Spleen (tissue), 13 donors: ENCODE measurements at places on chromosomes 4 and X.

GRCh38 chr4:176302283-176303275 is 17.2 kb upstream of the SPCS3 start:
- DNase-seq: no peak

GRCh38 chr4:2871911-2872310 is 28.3 kb downstream of the ADD1 start:
- no peak for DNase-seq

GRCh38 chr4:3158841-3159240 is 84.4 kb downstream of the HTT start:
- no peak for DNase-seq

DNA sequence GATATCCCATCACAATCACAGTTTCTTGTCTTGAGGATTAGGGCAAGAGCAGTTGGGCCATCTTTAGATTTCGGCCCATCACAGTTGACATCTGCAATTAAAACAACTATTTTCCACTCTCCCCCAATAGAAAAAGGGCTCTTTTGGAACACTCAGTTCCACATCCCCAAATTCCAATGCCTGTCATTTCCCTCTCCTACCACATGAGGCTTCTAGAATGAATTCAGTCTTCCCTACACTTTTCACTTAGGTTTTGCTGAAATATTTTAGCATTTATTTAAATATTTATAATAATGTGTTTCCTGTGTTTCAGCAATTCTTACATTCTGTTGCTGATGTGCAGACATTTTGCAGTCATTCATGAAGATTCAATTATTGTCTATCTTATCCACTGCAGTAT is 118.4 kb downstream of the COX18 start:
- no peak for DNase-seq

DNA sequence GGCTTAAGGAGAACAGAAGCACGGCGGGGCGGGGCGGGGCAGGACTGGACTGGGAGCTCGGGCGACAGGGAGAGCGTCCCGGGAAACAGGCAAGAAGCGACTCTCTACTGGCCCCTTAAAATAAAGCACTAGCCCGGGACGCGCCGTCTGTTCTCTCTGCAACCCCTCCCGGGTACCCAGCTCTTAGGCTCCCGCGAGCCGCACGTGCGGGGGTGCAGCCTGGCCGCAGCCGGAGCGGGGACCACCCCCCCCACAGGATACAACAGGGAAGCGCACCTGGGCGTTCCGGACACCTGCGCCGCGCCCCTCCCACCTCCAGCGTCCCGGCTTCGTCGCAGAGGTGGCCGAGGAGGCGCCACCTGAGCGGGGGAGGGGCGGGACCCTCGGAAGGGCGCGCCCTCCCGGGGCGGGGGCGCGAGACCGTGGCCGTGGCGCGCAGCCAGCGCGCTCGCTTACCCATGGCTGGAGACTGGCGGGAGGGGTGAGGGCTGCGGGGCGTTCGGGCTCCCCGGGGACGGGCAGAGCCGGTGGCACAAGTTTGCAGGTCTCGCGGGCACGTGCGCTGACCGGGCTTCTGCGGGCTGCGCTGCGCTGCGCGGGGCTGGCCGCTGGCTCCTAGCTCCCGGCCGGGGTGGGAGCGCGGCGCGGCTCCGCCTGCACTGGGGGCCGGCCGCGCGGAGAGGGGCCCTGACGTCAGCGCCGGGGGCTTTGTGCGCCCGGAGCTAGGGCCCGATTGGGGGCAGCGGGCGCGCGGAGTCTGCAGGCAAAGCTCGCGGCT is 91.5 kb downstream of the GEMIN8 start:
- DNase-seq: peak; percentile 76

DNA sequence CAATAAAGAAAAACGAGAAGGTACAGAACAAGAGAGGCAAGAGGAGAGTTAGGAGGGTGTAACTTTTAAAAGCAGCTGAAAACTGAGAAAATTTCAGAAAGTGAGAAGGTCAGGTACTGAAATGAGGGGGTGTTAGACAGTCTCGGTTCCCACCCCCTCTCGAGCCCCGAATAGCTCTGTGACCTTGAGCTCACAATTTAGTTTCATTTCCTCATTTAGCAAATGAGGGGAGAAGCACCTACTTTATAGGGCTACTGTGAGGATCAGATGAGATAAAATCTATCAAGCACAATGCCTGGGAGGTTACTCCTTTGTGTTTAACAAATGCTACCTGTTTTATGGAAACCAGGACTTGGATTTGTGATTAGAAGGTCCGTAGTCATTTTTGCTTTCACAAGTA is 4.9 kb downstream of the UGT8 start:
- DNase-seq: no peak

- DNase-seq: no peak
Measured at GRCh38 chr4:173211838-173212237, 43.2 kb downstream of the GALNT7 start.

- DNase-seq: no peak
Measured at GRCh38 chr4:1898681-1899080, 27.5 kb downstream of the NSD2 start.

DNA sequence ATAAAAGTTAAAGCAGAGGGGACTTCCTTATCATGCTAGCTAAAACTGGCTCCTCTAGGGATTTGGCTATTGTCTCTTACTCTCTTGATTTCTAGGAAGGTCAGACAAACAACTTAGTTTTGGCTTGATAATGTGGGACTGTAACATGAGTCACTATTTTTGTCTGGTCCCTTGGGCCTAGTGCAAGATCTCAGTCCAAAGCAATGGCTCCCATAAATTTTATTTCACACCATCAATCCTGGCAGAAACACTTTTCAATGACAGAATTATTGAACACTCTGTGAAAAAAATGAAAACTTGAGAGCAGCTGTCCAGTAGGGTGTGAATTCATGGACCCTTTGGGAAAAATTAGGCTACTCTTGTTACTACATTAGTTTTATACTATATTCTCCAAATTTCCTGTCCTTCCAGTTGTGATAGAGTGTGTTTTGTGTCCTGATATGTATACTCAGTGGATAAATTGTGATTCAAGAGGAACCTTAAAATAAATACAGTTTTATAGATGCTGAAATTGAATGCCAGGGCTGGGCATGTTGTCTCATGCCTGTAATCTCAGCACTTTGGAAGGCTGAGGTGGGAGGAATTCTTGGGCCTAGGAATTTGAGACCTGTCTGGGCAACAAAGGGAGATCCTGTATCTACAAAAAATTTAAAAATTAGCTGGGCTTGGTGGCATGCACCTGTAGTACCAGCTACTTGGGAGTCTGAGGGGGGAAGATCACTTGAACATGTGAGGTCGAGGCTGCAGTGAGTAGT is 10.8 kb upstream of the SNCA start:
- no peak for DNase-seq

- DNase-seq: no peak
Measured at GRCh38 chr4:137267024-137267423, 265.3 kb downstream of the PCDH18 start.

DNA sequence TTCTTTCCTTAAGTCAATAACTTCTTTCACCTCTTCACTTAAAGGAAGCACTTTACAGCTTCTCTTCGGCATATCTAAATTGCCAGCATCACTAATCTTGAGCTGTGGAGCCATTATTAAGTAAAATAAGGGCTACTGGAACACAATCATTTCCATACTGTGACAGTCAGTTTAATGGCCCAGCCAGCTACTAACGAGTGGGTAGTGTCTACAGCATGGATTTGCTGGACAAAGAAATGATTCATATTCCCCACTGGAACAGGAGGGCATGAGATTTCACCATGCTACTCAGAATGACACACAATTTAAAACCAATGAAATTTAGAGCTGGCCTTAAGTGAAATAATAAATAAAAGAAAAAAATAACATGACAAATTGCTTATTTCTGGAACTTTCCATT is 72.1 kb downstream of the DDIT4L start:
- no peak for DNase-seq

DNA sequence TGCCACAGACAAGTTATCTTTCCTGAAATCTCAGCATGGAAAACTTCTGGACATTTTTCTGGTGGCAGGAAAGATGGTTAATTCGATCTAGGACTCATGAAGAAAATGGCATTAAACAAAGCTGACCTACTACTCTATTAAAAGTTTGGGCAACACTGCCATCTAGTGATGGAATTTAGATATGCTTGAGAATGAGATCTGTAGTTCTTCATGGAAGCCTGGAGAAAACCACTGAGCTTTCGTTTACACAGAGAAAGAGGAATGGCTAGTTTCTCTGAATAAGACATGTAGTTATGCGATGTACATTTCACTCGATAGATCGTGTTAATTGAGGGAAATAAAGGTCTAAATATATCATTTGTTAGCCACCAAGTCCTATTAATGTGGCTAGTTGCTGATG is 51.7 kb upstream of the CHRDL1 start:
- DNase-seq: no peak

- DNase-seq: no peak
Measured at GRCh38 chrX:123731258-123731986, 1.4 kb downstream of the THOC2 start.

DNA sequence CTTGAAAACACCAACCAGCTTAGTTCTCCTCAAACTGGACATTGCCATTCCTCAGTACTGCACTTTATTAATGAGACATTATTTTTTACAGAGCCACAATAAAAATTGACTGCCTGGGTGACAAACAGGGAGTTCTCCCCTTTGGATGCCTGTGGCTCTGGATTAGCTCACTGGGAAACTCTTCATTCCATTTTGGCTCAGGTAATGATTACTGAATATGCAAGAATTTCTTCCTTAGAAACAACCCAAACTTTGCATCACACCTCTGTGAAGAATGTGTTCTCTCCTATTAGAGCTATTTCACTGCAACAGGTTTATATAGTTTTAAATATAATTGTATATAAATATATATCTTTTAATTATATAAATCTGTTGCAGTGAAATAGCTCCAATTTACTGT is 2065.8 kb downstream of the ARAP2 start:
- DNase-seq: no peak

GRCh38 chr4:6468376-6468775 is 4.0 kb downstream of the PPP2R2C start:
- DNase-seq: peak; percentile 35

- DNase-seq: no peak
Measured at GRCh38 chr4:41339812-41340809, 83.4 kb downstream of the UCHL1 start.

- no peak for DNase-seq
Measured at GRCh38 chr4:113153529-113154101, 104.2 kb downstream of the ANK2 start.

DNA sequence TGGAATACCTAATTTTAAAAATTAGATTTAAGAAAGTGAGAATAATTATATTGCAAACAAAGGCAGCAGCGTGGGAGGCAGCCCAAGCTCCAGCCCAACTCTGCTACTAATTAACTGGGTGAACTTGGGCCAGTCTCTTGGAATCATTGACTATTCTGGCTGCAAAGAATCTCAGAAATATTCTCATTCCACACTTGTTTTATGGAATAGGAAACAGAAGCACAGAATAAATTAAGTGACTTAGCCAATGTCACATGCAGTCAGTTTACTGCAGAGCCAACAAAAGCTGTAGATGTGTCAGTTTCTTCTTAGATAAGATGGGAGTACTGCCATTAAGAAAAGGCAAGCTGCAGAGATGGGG is 132.6 kb upstream of the FAM9B start:
- no peak for DNase-seq

DNA sequence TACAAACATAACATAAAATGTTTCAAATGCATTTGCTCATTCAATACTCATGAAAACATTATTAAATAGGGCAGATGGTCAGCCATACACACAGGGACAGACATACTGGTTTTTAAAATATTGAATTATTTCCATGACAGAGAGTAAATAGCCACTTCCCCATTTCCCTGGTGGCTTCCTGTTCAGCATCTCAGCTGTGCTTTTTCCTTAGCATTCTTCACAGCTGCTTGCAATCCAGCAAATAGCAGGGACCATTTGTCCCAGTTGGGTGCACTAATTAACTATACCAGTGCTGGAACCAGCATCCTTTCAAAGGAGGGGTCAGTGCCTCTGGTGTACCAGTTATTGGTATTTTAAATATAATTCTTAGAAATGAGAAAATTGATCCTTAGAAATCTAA is 964.7 kb downstream of the RAB28 start:
- DNase-seq: no peak

DNA sequence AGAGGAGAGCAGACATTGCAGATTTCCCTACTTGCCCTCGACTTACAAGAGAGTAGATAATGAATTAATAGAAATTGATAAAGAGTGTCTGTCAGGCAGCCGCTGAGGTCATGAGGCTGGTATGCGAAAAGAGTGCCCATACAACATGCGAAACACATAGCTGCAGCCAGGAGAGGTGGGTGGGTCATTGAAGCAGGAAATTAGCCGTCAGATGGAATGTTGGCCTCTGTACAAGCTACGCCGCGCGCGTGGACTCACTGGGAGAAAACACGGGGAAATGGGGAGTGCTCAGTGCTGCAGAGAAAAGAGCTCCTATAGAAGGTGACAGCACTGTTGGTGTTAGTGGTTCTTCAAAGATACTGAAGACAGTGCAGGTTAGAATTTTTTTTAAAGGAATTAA is 125.1 kb downstream of the RAPGEF2 start:
- peak; percentile 76 for DNase-seq

DNA sequence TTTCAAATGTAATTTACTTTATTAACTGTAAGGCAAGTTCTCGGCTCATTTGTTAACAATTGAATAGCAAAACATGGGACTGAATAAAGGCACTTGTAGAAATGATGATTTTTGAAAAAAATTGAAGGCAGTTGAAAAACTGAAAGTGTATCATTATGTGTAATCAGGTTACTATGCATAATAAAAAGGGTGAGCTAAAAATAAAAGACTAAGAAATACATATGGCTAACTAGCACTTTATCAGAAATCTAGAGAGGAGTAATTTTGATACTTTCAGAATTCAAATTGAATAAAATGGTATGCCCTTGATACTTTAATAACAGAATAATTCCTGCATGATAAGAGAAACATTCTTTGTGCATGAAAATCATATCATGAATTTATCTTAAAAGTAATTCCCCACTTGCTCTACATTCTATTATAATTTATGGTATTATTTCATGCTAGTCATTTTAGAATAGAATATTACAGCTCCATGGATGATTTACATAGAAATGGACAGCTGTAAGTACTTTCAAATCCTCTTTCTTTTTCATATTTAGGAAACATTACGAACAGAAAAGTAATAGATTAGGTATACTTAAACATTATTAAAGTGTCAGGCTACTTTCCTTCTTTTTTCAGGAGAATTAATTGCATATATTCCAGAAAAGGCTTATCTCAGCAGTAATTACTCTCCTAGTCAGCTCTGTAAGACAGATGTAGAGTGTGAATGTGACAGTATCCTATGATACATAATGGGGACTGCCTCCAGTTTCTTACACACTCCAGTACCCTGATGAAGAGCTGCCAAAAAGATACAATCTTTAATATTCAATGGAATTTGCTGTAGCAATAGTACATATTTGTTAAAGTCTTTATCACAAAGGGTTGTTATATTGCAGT is 697.3 kb downstream of the CCSER1 start:
- no peak for DNase-seq

DNA sequence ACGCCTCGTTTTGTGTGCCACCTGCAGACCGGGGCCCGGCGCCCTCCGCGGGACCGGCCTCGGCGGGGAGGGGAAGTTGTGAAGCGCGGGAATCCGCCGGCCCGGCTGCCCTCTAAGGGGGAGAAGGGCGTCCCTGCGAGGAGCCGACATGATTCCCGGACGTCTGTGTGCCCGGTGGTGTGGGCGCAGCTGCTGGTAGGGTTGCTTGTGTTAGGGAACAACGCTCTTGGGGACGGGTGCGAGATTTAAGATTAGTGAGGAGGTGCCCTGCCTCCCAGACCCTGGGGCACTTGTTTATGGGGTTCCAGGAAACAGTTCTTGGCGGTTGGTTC is 627 bp downstream of the CDKN2AIP start:
- DNase-seq: peak; percentile 95

- DNase-seq: no peak
Measured at GRCh38 chr4:37935026-37935425, 25.2 kb upstream of the PTTG2 start.
